Stimulated activated CD4-positive, alpha-beta T cell treated with anti-CD3 and anti-CD28 coated beads, TNF-alpha, amount 100 ng/mL, for 4 hours (primary cell): ENCODE measurements at places on chromosomes 13 and 19.
A peak's percentile ranks its signal among the peaks of the same experiment; 100 is the strongest.

DNA sequence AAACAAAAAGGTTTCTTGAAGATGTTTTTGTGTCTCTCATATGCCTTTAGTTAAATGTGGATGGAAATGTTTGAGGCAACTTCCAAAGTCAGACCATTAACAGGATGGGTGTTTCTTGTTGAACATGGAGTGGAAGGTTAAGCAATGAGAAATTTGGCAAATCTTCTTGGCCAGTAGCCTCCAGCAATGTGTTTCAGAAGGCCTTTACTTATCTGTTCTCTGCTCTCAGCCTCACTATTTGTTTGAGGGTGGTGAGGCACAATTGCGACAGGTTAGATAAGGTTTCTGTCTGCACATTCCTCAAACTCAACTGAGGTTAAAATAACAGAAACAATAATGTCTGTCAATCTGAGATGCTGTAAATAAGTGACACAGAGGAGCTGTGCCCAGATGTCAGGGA lies 1019.0 kb downstream of the DIAPH3 start:
- DNase-seq: no peak

GRCh38 chr19:53881482-53882390 lies at the start of gene PRKCG:
Gene PRKCG, plus strand, starts transcription at chr19:53882197. Its CDS starts 298 bp downstream, at chr19:53882495.
- peak; percentile 28 for DNase-seq

DNA sequence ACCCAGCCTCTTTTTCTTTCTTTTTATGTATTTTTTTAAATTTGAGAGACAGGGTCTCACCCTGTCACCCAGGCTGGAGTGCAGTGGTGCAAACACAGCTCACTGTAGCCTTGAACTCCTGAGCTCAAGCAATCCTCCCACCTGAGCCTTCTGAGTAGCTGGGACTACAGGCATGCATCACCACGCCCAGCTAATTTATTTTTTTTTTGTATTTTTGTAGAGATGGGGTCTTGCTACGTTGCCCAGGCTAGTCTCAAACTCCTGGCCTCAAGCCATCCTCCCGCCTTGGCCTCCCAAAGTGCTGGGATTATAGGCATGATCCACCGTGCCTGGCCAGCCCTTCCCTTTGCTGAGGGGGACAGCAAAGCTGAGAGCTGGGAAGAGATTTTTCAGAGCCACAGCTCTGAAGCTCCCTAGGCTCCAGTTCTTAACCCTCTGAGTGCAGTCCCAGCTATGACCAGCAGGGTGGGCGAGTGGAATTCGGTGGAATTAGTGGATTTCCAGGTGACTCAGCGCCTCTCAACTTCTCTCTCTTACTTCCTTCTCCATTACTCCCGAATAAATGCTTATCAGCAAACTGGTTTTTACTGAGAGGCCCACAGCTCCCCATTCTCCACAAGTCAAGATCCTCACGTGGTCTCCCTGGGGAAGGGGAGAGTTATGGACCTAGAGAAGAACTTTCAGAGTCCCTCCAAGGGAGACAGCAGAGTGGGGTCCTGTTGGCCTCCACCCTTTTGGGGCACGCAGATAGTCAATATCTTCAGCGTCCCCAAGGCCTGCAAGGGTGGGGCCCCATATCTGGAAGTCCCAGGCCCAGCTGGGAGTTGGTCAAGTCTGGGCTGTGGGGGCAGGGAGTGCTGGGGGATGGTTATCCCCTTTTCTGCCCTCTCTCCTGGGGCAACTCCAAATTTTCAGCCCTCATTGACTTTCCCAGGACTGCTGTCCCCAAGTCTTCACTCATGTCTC lies 1.2 kb downstream of the BLVRB start:
- DNase-seq: peak; percentile 52

- no peak for DNase-seq
These were observed 1722.7 kb downstream of the SLITRK5 start for GRCh38 chr13:89393758-89394304.

GRCh38 chr13:79780240-79780639 lies 299.3 kb downstream of the NDFIP2 start:
- no peak for DNase-seq

DNA sequence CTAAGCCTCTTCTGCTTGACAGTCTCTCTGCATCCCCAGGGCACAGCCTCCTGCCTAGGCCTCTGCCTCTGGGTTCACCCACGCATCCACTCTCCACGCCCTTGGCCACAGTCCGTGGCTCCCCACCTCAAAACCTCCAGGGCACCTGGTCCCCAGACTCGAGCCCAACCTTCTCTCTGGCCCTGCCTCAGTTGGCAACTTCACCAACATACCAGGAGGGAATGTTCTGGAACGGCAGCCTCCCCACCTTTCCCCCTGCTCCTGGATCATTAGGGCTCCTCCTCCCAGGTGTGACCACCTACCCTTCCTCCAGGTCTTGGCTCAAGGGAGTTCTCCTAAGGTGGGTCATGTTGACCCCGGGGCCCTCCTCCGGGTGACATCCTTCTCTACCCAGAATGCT lies 69.1 kb downstream of the SOX1 start:
- no peak for DNase-seq

DNA sequence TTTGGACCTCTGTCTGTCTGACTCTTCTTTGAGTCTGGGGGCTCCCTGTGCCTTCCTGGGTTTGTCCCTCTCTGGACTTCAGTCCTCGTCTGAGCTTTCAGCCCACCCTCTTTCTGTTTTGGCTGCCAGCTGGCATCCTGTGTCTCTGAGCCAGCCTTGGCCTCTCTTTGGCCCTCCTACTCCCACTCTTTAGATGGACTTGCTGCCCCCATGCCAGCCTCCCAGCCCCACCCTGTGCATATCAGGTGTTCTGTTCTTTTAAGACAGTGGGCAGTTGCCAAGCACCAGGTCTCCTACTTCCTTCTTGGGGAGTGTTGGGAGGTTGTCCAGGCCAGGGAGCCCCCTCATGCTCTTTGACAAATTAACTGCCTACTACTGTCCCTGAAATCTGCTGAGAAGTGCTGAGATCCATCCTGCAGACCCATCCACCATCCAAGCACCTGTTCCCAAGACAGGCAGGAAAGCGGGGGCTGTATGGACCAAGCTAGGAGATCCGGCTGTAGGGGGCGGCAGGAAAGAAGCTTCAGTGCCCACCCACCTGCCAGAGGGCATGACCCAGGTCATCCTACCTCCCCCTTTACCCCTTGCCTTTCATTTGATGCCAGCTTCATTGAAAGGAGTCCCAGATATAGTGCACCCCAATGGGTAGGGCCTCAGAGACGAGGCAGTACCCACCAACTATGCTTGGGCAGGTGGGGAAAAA lies 9.6 kb downstream of the CIC start:
- DNase-seq: no peak

DNA sequence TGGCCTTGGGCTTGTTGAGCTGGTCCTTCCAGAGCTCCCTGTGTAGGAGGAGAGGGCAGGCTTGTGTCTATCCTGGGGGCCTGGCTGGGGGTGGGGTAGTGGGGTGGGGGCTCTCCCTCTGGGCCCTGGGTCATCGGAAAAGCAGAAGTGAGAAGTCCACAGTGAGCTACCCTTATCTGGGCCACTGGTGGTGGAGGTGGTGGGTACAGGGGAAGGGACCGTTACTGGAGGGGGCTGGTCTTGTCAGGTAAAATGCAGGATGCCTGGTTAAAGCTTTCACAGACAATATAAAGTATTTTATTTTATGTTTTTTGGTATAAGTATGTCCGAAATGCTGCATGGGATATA lies 342 bp upstream of the SIGLEC10 start:
- no peak for DNase-seq

GRCh38 chr13:43758834-43759233 lies 27.9 kb downstream of the ENOX1 start:
- DNase-seq: no peak

DNA sequence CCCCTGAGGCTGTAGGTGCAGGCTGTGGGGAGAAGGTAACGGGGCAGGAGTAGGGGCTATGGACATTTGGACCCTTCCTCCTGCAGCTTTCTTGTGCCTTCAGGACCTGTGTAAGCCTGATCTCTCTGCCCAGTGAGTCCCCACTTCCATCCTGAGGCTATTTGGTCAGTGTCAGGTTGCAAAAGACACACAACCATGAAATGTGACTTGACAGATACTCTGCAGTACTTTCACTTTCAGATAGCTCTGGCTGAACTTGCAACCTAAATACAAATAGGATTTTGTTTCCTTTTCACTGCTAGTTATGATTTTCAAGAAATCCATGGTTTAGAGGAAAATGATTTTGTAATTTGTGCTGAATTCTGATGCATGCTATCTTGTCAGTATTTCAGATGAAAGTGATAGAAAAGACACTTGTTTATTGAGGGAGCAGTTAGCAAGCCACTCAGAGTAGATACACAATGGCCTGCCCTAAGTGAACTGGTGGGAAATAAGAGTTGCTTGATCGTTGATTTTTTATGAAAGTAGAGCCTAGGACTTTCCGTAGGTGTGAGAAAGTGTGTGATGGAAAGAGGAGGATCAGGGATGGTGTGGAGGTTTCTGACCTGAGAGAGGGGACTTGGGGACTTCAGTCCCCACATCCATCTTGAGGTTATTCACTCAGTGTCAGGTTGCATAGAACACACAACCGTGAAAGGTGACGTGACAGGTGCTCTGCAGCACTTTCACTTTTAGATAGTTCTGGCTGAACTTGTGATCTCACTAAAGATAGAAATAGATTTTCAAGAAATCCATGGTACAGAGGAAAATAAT lies 18.1 kb upstream of the EID2 start:
- no peak for DNase-seq

DNA sequence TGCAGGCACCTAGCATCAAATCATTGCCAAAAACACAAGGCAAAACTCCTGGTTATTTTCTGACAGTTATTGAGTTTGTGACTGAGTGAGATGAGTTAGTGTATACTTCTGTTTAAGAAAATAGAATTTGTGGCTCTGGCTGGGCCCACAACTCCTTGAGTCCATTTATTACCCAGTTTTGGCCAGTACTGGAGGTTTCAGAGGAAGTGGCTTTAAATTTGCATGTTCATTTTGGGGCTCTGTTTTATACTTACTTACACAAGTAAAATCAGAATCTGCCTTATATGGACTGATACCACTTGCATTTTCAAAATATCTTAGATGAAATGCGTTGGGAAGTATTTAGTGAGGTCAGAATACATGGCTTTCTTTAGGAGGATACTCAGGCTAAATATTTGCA lies 29.0 kb downstream of the TNFSF11 start:
- no peak for DNase-seq

DNA sequence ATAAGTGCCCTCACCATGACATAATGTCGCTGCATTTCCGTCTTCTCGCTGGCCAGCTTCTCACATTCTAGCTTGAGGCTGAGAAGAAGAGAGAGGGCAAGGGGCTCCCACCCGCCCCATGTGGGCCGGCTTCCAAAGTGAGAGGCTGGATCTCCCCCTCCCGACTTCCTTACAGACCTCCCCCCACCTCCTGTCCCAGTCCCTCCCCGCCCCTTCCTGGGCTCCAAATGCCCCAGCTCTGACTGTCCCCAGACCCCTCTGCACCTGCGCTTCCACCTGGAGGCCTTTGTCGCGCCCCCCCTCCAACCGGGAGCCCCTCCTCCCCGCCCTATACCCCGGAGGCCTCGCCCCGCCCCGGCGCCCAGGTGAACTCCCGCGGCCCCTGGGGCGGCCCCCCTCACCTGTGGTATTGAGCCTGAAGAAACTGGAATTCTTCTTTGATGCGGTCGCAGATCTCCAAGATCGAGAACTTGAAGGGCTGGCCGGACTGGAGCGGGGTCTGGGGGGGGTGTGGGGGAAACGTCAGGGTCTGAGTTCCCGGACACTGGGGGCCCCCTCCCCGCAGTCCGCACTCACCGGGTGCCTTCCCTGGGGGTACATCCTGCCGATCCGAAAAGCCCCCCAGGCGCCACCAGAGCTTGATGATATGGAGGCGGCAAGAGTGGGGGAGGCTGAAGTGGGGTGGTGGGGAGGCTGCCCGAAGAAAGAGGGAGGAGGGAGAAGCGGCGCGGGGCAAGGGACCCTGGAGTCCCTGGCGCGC lies 595 bp downstream of the TLE2 start:
- no peak for DNase-seq

GRCh38 chr19:13267131-13267530 lies 116.9 kb downstream of the IER2 start:
- DNase-seq: no peak

GRCh38 chr13:75533861-75534260 lies 3.8 kb downstream of the COMMD6 start:
- DNase-seq: no peak

DNA sequence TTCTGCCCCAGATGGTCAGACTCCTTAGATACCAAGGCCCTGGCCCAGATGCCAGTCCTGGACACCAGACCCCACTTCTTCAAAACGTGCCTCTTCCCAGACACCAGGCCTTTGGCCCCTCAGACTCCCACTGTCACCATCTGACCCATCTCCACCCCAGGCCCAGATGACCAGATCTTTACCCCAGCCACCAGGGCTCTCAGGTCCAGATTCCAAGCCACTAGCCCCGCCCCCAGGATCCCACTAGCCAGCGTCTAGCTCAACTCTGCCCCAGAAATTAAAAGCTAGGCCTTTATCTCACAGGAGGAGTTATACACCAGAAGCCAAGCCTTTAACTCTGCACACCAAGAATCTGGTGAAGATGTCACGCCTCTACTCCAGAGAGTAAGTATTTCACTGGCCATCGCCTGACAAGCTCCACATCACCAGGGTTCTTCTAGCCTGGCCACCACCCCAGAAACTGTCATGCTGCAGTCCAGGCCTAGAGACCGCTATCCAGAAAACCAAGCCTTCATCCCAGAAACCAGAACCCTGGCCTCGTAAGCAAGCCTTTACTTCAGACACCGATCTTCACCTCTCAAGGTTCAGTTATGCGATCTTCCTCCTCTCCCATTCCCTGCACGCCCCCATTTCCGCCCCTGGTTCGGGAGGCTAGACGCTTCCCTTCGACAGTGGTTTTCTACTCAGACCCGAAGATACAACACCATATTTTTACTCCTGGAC lies 595 bp downstream of the XAB2 start:
- DNase-seq: no peak

GRCh38 chr19:10863107-10863717 lies 8.1 kb upstream of the CARM1 start:
- DNase-seq: no peak

DNA sequence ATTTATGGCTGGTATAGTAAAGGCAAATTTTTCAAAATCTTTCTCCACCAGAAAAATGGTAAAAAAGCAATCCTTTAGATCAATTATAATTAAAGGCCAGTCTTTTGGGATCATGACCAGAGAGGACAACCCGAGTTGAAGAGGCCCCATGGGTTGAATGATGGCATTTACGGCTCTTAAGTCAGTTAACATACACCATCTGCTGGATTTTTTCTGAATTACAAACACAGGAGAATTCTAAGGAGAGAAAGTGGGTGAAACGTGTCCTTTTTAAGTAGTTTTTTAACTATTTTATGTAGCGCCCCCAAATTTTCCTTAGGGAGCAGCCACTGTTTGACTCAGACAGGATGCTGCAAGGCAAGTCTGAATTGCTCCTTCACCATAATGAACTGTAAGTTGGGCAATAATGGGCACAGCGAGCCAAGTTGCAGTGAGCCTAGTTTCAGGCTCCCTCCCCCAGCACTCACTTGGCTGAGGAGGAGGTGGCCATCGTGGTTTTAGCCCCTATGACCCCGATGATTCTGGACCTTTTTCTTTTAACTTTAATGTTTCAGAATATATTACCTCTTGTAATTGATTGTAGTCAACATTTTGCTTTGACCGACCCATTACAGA lies 13.6 kb upstream of the ZNF611 start:
- no peak for DNase-seq

GRCh38 chr19:41225238-41226052 lies 6.4 kb downstream of the AXL start:
- DNase-seq: peak; percentile 32
